Naive B cell (primary cell): ENCODE measurements at places on chromosomes 4 and X. TPM values are rescaled to one million over a fixed set of nuclear protein-coding genes. Genes with fewer than 3 reads are reported as not detected.

GRCh38 chr4:165360985-165361670, 17.7 kb upstream of the CPE start:
- H3K4me1 ChIP-seq = no peaks in the 10 kb centered on the region
- peaks cover 24% of the 10 kb centered on the region for H3K27me3 ChIP-seq
- H3K36me3 ChIP-seq = peaks cover 7% of the 10 kb centered on the region
- DNase-seq = no peak
- no peak overlapping the region for H3K4me3 ChIP-seq

DNA sequence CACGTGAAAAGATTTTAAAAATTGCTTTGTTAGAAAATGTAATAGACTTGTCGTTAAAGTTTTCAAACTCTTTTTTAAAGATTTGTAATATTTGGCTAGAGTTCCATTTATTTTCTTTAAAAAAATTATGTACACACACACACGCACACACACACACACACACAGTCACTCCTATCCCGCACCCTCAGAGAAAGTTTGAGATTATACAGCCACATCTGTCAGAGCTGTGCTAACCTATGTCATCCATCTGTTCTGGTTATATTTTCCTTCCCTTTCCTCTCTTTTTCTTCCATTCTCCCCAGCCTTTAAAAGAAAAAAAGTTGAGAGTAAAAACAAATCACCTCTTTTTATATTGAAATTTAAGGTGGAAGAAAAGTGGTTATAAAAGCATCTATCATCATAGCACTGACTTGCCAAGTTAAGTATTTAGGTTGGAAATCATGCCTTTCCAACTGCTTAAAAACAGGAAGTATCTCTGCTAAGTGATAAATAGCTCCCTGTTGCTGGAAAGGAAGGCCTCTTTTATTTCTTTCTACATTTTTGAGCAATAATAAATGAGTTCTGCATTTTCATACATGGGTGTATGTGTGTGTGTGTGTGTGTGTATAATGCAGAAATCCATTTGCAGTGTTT, 163.3 kb upstream of the SPRY1 start:
- no peaks in the 10 kb centered on the region for H3K27me3 ChIP-seq
- peaks cover 11% of the 10 kb centered on the region for H3K36me3 ChIP-seq
- peak overlapping the region; percentile 44 for H3K27ac ChIP-seq
- H3K4me3 ChIP-seq = no peak overlapping the region

DNA sequence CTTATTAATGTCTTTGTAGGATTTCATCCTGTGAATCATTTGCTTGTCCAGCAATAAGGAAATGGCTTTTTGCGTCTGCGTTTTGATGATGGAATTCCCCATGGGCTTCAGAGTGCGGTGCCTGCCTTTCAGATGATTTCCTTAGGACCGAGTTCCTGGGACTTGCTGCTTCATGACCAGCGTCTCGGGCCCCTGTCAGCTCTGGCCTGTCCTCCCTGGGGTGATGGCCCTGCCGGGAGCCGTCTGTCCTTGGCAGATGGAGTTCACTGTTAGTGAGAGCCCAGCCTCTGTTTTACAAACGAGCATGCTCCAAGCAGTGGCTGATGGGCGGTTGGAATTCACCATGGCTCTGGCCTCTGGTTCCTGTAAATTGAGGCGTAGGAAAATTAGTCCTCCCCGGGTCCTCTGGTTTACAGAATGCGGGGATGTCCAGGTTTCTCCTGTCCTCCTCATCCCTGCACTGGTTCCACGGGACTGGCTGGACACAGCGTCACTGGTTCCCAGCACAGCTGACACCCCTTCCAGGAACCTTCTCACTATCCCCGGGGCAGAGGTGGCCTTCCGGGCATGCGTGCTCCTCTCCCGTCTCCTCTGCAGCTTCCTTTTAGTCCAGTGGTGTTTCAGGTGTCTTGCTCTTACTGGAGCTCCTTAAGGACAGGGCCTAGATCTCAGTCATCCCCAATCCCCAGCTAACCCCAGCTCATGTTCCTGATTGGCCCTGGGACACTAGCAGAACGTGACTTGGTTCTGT, 34.9 kb downstream of the TBC1D14 start:
- H3K36me3 ChIP-seq = peaks cover 4% of the 10 kb centered on the region
- no peaks in the 10 kb centered on the region for H3K27me3 ChIP-seq
- no peak for DNase-seq
- no peak overlapping the region for H3K4me3 ChIP-seq
- H3K4me1 ChIP-seq = peaks cover 64% of the 10 kb centered on the region

GRCh38 chr4:82126512-82127040, 247.2 kb downstream of the HNRNPD start:
- no peak overlapping the region for H3K4me3 ChIP-seq
- H3K4me1 ChIP-seq = no peaks in the 10 kb centered on the region
- H3K27me3 ChIP-seq = peaks cover 29% of the 10 kb centered on the region
- DNase-seq = no peak

DNA sequence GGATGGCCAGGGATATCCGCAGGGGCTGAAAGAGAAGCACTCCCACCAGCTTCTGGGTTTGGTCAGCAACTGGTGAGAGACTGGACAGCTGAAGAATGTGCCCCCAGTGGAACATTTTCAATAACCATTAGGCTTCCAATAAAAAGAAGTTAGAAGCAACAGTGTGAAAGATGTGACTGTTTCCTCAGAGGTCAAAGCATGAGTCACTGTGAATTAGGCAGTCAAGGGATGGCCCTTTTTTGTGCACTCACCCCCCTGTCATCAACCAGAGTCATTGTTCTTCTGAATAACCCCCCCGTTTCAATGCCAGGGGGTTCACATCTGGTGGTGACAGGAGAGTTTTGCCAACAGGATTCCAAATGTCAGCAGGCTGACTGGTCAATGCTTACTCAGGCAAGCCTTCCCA, 74.6 kb upstream of the SH3RF1 start:
- H3K27me3 ChIP-seq = no peaks in the 10 kb centered on the region
- no peak overlapping the region for H3K4me3 ChIP-seq
- H3K27ac ChIP-seq = no peak overlapping the region
- H3K36me3 ChIP-seq = no peaks in the 10 kb centered on the region

DNA sequence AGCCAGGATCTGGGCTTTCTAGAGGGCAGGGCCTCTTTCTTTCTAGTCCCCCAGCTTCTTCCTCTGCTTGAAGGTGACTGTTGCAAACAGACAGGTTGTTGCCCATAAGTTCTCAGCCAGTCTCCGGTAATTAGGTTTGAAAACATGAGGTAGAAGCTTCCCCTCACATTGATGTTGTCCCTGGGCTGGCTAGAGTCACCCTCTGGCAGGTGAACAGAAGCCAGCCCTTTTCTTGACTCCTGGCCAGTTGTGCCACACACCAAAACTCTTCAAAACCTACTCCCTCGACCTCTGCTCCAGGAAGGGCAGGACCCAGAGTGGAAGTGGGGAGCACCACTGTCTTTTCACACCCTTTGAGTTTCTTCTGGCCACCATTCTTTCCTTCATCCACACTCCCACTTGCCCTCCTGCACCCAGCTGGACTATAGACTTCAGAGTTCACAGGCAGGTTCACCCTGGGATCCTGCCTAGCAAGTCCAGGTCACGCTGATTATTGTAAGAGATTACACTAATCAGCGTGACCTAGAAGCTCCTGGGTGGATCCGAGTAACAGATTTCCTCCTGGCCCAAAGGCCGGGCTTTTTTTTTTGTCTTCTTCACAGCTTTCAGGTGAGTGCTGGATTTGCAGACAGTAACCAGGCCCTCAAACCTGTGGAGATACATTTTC, 37.4 kb upstream of the ARHGAP6 start:
- H3K36me3 ChIP-seq = no peaks in the 10 kb centered on the region
- no peaks in the 10 kb centered on the region for H3K4me1 ChIP-seq
- DNase-seq = no peak
- H3K4me3 ChIP-seq = no peak overlapping the region

DNA sequence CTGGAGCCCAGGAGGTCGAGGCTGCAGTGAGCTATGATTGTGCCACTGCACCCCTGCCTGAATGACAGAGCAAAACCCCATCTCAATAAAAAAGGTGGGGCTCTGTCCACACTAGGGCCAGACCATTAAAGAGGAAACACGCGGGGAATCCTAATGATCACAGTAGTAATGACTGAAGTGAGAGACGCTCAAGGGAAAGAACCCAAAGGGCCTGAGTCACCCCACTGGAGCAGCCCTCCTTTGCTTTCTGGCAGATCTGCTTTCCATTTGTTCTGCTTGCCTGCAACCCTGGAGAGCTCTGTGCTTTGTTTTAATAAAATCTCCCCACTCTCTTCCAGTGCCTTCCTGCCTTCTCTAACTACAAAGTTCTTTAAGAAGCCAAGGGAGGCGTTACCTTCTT, 5.0 kb downstream of the TFDP3 start:
- no peaks in the 10 kb centered on the region for H3K27me3 ChIP-seq
- no peak overlapping the region for H3K27ac ChIP-seq
- no peaks in the 10 kb centered on the region for H3K36me3 ChIP-seq
- DNase-seq = no peak
- no peaks in the 10 kb centered on the region for H3K4me1 ChIP-seq

GRCh38 chr4:52951016-52951415, 88.9 kb downstream of the RASL11B start:
- peaks cover 13% of the 10 kb centered on the region for H3K36me3 ChIP-seq
- no peak for DNase-seq
- no peak overlapping the region for H3K27ac ChIP-seq

- H3K4me1 ChIP-seq = peaks cover 50% of the 10 kb centered on the region
- peak; percentile 9 for DNase-seq
- H3K27ac ChIP-seq = peak overlapping the region; percentile 61
- peak overlapping the region; percentile 96 for H3K4me3 ChIP-seq
- H3K27me3 ChIP-seq = no peaks in the 10 kb centered on the region
Measured at GRCh38 chr4:98262431-98262830, 1.2 kb downstream of the RAP1GDS1 start.

- no peaks in the 10 kb centered on the region for H3K27me3 ChIP-seq
- DNase-seq = no peak
- H3K27ac ChIP-seq = no peak overlapping the region
- H3K36me3 ChIP-seq = no peaks in the 10 kb centered on the region
Measured at GRCh38 chrX:15014281-15014680, 141.1 kb downstream of the MOSPD2 start.

GRCh38 chr4:55503169-55503568, 43.5 kb downstream of the CLOCK start:
- no peak overlapping the region for H3K27ac ChIP-seq
- no peak overlapping the region for H3K4me3 ChIP-seq
- no peaks in the 10 kb centered on the region for H3K4me1 ChIP-seq
- H3K36me3 ChIP-seq = no peaks in the 10 kb centered on the region
- H3K27me3 ChIP-seq = no peaks in the 10 kb centered on the region

DNA sequence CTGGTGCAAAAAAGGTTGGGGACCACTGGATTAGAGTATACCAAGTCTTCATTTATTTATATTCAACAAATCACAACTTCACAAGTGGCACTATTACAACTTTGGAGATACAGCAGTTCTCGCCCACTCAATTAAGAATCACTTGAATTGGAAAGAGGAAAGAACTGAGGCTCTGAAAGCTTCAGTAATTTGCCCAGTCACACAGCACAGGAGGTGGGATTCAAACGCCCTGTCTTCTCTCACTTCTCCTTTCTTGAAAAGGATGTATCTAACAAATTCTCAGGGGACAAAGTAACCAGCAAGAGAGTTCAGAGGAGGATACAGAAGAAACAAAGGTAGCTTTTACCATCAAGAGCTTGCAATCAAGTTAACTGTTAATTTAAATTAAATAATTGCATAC, 12.4 kb downstream of the SMIM14 start:
- H3K36me3 ChIP-seq = no peaks in the 10 kb centered on the region
- peaks cover 81% of the 10 kb centered on the region for H3K4me1 ChIP-seq
- no peaks in the 10 kb centered on the region for H3K27me3 ChIP-seq
- H3K4me3 ChIP-seq = peak overlapping the region; percentile 89

- no peaks in the 10 kb centered on the region for H3K36me3 ChIP-seq
- H3K4me1 ChIP-seq = peaks cover 8% of the 10 kb centered on the region
- DNase-seq = no peak
- H3K27ac ChIP-seq = no peak overlapping the region
Measured at GRCh38 chr4:159012381-159012780, 90.5 kb upstream of the RAPGEF2 start.

DNA sequence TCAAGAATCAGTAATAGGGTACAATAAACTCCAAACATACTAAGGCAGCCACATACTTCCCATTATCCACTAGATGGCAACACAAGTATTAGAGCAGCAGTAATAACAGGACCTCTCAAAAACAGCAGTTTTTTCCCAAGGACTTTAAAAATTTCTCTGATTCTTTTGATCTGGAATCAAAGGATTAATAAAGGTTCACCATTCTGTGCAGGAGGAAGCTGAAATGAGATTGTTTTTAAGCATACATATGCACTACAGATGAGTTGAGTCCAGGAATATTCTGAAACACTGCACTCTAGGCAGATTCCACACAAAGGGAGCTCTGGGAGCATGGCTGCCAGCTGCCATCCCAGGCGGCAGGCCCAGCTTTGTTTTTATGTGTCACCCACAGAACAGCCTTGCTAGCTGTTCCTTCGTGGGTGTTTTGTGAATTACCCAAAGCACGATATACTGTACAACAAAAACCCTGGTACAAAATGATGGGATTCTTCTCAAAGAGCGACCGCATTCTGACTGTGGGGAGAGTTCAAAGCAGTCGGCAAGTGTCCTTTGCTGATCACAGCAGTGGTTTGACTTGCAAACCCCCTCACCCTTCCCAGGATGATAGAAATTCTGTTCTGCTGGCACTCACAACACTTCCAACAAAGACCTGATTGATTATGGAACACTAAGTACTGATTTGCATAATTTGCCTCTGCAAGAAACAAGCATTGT, 61.0 kb downstream of the STX18 start:
- no peak for DNase-seq
- no peaks in the 10 kb centered on the region for H3K27me3 ChIP-seq
- no peak overlapping the region for H3K27ac ChIP-seq
- peaks cover 7% of the 10 kb centered on the region for H3K4me1 ChIP-seq

HSFX2 gene
- 0.30 TPM for polyA plus RNA-seq

HSFX3 gene
- not detected for polyA plus RNA-seq
